ENCODE measurements at places on chromosomes 5 and 9.
A peak's percentile ranks its signal among the peaks of the same experiment; 100 is the strongest.

DNA sequence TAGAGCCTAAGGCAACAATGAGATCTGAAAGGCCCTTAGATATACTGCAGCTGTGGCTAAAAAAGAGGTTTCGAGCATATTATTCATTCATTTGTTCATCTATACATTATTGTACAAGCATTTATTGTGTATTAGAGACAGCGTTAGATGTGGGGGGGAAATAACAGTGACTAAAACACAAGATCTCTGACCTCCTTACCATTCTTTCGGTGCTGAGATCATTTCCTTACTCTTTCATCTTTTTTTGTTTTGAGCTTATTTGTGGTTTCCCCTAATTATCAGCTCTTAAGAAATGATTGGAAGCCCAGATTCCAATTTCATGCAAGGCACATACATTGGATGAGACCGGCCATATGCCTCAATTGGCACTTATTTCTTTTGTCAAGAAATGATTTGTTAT is 113.2 kb downstream of the SEC61B start:
- no peak for DNase-seq

DNA sequence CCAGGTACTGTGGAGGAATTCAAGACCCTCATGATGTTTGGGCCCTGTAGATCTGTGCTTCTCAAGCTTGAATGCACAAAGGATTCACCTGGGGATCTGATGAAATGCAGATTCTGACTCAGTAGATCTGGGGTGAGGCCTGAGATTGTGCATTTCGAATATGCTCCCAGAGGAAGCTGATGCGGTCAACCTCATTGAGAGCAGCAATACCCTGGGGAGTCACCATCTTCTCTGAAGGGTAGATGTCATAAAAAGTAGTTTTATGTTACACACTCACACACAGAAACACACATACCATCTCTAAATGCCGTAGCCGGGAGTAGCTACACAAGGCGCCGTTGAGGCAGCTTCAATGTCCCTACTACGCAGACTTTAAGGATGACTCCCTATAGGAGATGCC is 55.8 kb upstream of the CPEB4 start:
- no peak for DNase-seq

- no peak for DNase-seq
Observed at GRCh38 chr5:129079496-129079895, 15.1 kb upstream of the ISOC1 start.

GRCh38 chr5:162052676-162053075 is 14.9 kb upstream of the GABRG2 start:
- no peak for DNase-seq

DNA sequence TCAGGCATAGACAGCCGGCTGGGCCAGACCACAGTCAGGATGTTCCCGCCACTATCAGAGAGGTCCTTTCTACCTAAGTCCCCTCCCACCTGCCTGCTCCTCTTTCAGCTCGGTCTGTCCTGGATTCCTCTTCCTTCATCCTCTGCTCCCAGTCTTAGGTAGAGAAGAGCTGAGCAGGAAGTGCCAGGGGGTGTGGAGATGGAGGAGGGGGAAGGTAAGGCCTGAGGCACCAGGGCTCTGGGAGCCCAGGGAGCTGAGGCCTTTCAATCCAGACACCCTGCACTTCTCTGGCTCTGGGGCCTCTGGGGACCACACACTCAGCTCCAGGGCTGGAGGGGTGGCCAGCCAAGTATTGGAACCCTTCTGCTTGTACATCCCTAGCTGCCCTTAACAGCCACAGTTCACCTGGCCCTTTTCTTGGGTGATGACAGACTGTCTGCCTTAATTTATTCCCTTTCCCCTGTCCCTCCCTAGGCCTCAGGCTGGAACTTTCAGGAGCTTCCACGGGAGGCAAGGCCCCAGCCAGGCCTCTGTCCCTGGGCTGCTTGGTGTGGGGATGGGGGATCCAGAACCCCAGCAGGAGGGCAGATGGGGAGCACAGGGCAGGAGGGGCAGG is 15.6 kb downstream of the IRF1 start:
- DNase-seq, result no peak

DNA sequence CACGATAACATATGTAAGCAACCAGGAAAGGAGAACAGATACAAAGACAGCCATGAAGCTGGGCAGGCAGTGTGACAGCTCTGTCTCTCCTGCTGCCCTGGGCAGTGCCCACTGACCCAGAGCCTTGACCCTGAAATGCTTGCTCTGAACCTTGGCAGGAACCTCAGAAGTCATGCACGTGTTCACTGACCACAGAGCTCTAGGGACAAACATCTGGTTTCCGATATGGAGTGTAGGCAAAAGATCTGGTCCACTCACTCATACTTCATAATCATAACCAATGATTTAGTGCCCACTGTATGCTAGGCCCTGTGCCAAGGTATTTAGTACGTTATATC is 102.6 kb downstream of the FSTL4 start:
- DNase-seq, result no peak

GRCh38 chr5:134449167-134449566 is 37.5 kb upstream of the CDKN2AIPNL start:
- no peak for DNase-seq

DNA sequence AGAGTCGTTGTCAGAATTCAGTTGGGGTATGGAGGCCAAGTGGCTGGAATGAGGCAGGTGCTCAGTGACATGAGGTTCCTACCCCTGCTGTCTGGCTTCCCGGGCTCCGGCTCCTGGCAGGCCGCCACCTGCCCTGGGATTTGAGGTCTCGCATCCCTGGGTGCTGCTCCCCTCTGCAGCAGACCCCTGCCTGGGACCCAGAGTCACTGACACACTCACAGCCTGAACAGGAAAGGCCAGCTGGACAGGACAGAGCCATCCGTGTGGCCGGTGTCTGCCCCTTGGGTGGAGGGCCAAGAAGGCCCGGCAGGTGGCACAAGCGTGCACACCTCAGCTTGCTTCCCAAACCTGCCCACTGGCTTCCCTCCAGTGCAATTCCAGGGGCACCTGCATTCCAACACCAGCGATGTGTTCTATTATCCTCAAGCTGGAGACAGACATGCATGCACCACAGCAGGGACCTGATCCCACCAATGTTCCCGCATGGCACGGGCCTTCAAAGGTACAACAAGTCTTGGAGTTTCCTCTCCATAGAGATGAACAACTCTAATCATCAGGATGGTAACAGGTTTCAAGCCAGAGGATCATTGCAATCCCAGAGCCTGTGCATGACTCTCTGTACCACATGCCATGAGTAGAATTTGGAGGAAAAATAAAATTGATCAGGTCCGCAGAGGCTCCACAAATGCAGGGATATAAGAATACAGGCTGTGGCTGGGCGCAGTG is 45.6 kb upstream of the RNF130 start:
- DNase-seq, result no peak

GRCh38 chr5:150021491-150022157 is 21.1 kb downstream of the HMGXB3 start:
- no peak for DNase-seq

GRCh38 chr5:145887217-145887616 is 14.4 kb upstream of the GRXCR2 start:
- no peak for DNase-seq

DNA sequence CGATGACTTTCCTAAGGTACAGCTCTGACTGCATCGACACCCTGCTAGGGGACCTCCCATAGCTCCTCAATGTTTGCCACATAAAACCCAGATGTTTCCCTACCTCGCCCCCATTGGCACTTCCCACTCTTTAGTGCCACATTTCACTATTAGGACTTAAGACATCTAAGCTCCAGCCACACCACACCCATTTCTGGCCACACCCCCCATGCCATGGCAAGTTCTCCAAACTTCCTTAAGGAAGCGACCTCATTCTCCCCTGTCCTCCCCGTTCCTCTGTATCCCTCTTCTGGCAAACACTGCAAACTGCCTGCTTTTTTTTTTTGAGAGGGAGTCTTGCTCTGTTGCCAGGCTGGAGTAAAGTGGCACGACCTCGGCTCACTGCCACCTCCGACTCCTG is 62.9 kb downstream of the USP20 start:
- no peak for DNase-seq

DNA sequence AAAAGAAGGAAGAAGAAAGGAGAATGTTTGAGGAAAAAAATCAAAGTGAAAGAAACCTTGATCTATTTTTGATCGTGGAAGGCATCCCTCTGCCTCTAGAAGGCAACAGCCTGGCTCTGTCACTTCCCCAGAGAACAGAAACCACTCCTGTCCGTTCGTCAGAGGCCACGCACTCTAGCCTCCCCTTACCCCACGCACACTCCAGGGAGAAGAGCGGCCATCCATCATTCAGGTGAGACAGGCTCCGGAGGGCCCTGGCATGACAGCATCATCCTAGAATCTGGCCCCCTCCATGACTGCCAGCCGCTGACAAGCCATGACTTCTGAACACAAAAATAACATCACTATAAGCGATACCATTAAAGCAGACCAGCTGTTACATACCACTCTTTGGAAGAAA is 135.8 kb downstream of the ROR2 start:
- DNase-seq, result no peak

- DNase-seq, result no peak
Observed at GRCh38 chr5:126808521-126808988, 31.6 kb downstream of the LMNB1 start.

- DNase-seq, result no peak
Observed at GRCh38 chr9:121451586-121451985, 48.1 kb downstream of the GGTA1 start.

GRCh38 chr5:151721812-151722391 is 35.2 kb upstream of the SPARC start:
- DNase-seq, result no peak

- DNase-seq, result no peak
Observed at GRCh38 chr5:16493261-16493660, 27.7 kb upstream of the ZNF622 start.

DNA sequence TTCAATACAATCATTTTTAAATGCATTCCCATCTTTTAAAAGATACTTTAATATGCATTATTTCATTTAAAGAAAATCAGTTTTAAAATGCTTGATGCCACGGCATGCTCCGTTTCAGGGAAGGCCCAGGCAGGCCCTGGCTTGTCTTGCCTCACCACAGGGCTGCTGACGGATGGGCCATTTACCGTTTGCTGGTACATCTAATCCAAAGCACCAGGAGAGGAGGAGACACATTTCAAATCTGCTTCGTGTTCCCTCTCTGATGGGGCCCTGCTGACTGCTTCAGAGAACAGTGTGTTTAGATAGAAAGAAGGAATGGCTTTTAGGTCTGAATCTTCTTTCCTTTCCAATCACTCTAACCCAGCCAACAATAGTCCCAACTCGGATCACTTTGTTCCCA is 185.2 kb downstream of the DCP2 start:
- peak; percentile 65 for DNase-seq

- DNase-seq, result no peak
Observed at GRCh38 chr5:5191906-5192305, 51.8 kb downstream of the ADAMTS16 start.

Measured in DMS 273 treated with DMSO at 0.1 percent for 48 hours (cell line).